ENCODE measurements at places on chromosomes 6 and 20. TPM values are rescaled to one million over a fixed set of nuclear protein-coding genes. Genes with fewer than 3 reads are reported as not detected.
A peak's percentile ranks its signal among the peaks of the same experiment; 100 is the strongest.

DNA sequence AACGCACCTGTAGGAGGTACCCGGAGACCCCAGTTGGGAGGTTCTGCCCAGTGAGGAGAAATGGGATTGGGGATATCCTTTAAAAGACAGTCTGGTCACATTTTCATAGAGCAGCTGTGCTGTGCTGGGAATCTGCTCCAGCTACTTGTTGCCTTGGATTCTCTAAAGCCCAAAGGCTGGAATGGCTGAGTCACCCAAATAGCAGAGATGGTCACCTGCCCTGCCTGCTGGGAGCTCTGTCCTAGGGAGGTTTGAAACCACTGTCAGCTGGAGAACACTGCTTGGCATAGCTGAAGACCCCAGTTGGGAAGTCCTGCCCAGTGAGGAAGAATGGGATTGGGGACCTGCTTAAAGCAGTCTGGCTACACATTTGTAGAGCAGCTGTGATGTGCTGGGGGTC is 34.8 kb upstream of the TFB1M start:
- DNase-seq: no peak

DNA sequence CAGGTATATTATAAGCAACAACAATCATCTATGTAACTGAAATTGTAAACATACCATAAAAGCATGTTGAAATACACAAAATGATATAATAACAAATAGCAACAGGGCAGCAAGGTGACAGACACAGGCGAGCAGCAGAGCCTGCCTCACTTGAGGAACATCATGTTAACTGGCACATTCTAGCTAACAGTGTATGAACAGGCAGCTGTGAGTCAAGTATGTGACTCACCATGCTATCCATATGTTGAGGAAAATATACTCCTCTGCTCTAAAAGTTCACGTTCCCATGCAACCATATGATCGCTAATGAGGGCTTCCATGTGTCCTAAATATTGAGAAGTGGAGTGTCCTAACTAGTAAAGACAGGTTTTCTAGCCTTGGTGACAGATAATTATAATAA is 18.4 kb downstream of the SERAC1 start:
- no peak for DNase-seq

DNA sequence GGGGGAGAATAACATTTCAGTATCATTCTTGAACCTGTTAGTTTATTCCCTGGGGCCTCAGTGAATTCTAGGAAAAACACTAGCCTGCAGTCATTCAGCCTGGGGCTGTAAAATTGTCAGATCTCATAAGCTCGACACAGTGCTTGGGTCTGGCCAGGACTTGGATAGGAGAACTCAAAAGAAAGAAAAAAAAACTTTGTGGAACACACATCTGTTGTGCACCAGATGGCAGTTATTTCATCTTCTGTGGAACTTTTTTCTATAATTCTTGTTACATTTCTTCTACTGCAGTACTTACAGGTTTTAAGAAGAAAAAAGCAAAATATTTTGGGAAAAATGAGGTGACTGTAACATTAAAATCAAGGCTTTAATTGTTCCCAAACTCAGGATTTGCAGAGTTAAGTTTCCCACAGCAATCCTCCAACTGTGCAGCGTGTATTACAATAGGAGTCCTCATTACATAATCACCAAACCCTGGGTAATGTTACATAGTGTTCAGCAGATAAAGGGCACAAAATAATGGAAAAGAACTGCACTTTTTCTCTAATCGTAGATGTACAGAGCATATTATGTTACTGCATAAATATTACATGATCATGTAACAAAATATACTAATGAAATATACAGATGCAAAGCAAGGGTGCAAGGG is 531.1 kb upstream of the CITED2 start:
- DNase-seq: no peak

DNA sequence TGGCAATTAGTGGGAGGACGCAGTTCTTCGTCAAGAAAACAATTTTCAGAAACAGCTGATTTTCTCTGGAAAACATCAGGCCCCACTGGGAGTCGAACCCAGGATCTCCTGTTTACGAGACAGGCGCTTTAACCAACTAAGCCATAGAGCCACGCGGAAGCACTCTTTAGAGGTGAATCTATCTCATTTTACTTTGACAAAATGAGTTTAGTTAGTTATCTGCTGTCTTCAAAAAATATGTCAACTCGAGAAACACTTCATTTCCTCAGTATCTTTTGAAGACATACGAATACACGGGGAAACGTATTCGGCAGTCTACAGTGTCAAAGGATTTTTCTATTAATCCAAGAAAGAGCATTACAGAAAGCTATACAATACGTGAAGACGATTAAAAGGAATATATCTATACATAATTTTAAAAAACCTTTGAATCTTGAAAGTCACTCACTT is 26.7 kb downstream of the GPX6 start:
- DNase-seq: no peak

DNA sequence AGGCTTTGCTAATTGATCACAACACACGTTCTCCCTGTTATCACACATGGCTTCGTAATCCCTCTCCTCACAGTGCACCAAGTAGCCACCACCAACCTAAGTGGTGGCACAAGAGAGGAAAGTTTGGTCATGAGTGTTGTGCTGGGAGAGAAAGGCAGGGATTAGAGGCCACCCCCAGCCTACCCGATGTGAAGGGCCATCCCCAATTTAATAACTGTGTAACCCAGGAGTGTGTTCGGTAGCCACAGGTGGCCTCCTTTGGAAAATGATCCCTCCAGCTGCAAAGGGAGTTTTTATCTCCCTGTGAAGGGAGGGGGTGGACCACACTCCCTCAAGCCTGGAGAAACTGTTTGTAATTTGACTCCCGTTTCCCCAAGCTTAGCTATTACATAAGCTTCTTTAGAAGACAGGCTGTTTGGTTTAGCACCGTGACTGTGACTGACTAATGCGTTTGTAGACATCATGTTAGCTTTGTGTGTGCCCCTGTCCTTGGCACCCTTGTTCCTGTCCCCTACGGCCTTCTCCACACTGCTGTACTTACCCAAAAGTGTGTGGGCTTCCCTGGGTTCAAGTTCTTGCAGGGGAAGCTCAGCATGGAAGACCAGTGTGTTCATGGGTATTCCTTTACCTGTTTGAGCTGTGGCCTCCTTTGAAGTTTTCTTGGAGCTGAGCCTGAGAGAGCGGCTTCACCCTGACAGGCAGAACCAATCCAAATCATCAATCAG is 20.6 kb downstream of the PPP1R16B start:
- DNase-seq: no peak

DNA sequence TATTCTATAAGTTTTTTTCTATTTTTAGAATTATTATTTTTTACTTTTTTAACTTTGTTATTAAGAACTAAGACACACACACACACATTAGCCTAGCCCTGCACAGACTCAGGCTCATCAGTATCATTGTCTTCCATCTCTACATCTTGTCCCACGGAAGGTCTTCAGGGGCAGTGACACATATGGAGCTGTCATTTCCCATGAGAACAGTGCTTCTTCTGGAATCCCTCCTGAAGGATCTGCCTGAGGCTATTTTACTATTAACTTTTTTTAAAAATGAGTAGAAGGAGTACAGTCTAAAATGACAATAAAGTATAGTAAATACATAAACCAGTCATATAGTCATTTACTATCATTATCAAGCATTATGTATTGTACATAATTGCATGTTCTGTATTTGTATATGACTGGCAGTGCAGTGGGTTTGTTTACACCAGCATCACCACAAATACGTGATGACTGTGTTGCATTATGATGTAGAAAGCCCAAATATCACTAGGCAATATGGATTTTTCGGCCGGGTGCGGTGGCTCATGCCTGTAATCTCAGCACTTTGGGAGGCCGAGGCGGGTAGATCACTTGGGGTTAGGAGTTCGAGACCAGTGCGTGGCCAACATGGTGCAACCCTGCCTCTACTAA is 57.9 kb downstream of the HIVEP1 start:
- no peak for DNase-seq

GRCh38 chr20:46406986-46407670 is 713 bp upstream of the ELMO2 start:
- DNase-seq: peak; percentile 81

GRCh38 chr6:31351401-31352309 is 5.3 kb downstream of the HLA-B start:
- no peak for DNase-seq

- DNase-seq: peak; percentile 91
These were observed 56.0 kb upstream of the DDR1 start for GRCh38 chr6:30828027-30828962.

DNA sequence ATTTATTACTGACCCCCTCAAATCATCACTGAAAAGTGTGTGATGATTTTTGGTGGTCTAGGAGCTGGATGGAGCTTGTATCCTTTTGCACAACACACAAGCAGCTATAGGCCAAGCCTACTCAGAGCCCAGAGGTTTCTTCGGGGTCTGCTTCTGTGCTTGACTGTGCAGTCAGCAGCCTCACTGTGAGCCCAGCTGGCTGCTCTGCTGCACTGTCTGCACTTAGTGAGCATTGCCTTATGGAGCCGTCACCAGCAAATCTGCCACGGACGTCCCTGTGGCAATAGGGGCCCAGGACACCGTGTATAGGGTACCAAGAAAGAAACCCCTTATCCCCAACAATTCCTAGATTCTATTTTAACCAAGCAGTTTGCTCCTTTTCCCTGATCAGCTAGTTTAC is 38.6 kb upstream of the GMPR start:
- DNase-seq: no peak

GRCh38 chr6:4906293-4907276 is 97.3 kb downstream of the RPP40 start:
- no peak for DNase-seq

DNA sequence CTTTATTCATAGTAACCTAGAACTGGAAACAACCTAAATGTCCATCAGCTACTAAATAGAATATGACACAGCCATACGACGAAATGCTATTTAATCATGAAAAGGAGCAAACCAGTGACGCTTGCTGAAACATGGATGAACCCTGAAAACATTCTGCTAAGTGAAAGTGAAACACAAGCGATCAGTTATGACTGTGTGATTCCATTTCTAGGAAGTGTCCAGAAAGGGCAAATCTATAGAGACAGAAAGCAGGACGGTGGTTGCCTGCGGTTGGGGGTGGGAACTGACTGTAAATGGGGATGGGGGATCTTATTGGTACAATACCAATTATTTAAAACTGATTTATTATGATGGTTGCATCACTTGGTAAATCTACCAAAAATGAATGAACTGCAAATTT is 126.8 kb downstream of the IPCEF1 start:
- DNase-seq: no peak

DNA sequence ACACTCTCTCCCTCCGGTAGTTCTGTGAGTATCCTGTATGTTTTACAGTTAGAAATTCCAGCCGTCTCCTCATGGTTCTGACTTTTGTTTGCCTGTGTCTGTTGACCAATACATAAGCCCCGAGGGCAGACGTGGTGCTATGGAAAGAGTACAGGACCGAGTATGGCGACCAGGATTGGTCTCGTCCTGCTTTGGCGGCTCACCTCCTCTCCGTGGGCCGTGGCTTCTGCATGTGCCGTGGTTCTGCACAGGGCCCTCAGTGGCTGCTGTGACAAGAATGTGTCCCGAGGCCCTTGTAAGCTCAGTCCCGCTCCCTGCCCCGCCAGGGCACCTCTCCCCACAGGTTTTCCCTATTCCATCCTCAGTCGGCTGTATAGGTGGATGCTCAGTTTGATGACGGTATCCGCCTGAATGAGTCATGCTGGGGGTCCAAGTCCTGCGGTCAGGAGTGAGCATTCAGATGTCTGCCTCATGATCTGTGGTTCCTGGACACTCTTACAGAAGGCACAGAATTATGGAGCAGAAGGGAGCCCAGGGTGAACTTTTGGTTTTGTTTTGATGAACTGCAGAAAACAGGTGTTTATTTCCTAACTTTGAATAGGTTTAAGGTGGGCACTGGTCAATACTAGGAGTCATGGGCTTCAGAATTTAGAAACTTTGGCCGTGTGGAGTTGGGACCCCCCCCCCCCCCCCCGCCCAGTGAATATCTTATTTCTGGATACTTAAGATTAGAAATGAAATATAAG is 1.2 kb downstream of the ARFGAP1 start:
- DNase-seq: no peak

DNA sequence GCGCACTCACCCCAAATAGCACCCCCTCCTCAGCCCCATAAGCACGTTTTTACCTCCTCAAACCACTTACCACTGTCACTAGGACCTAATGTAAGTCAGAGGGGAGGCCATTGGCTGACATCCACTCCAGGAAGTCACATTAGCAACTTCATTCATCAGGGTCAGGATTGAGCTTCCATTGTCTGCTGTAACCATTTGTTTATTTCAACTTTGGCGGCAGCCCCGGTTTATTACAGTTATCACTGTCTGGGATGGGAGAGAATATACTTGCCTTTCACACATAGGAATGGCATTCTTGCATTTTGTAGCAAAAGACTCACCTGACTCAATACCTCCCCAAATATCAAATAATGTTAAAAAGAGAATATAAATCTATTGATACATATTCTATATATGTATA is 38.3 kb downstream of the MAFB start:
- DNase-seq: no peak

DNA sequence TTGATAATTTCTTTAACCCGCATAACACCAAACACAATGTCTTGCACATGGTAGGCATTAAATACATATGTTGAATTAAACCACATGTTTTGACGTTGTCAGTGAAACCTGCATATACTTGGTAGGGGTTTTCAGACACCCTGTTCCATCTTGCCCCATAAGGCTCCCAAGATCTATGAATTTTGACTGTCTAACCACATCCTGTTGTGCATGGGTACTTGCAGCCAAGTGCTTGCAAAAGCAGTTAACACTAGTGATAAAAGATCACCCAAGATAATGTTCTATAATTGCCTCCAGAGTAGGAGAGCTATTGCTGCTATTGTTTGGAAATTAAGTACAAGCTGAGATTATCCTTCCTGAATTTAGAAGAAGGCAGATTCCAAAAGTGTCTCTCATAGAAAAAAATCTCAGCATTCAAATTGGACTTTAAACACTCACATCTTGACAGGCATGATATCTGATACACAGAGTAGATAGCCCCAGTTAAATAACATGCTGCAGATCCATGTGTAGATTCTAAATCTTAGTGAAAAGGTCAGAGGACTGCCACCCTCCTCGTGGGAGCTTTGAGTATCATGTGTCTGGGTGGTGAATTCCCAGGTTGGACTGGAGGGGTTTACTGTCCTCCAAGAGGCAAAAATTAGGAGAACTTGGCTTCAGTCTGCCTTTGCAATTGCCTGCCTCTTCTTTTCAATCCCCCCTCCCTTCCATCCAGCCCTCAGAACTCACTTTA is 25.8 kb upstream of the CCN6 start:
- no peak for DNase-seq

- DNase-seq: no peak
These were observed 52.0 kb downstream of the ECT2L start for GRCh38 chr6:138847884-138848283.

DNA sequence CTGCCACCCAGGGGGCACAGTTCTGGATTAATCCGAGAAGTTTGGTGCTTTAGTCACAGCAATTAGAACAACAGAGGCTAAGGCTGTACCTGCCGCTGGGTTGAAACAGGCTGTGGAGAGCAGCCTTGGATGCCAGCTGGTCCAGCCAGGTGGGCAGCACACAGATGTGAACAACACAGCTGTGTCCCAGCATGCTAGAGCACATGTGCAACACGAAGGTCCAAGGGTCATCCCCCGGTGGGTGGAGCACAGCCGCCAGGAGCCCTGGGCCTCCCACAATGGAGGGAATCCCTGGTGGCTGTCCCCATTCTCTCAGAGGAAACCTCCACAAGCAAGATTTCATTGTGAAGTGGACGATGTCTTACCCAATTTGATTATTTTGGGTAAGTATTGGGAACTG is 99.2 kb upstream of the SYNDIG1 start:
- DNase-seq: no peak

SLC17A2 gene
- total RNA-seq: not detected

DCDC2 gene
- total RNA-seq: not detected

PMEPA1 gene
- total RNA-seq: 21.5 TPM

OPN5 gene
- total RNA-seq: not detected

GLP1R gene
- total RNA-seq: 6.5 TPM

CST5 gene
- total RNA-seq: not detected

PSORS1C2 gene
- not detected for total RNA-seq

PAX1 gene
- not detected for total RNA-seq

RBPJL gene
- total RNA-seq: not detected
